ENCODE measurements at places on chromosomes 3 and 15.

DNA sequence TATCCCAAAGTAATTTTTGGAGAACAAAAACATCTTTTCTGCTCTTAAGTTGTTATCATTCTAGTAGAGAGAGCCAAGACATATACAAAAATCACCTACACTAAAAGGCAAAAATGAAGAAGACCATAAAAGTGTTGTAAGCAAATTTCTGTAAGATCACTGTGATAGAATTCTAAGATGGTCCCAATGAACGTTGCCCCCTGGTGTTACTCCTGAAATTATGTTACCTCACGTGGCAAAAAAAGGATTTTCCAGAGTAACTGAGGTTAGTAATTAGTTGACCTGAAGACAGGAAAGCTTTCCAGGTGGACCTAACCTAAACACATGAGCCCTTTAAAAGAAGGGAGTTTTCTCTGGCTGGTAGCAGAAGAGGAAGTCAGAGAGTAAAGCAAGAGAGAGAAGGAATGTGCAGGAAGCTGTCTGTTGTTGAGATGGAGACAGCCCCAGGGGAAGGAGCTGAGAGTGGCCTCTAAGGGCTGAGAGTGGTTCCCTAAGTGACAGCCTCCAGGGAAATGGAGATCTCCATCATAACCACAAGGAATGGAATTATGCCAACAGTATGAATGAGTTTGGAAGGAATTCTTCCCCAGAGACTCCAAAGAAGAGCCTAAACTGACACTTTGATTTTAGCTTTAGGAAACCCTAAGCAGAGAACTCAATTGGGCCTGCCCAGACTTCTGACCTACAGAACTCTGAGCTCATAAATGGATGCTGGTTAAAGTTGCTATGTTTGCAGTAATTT is 205.9 kb downstream of the CD47 start:
- DNase-seq, result no peak

- no peak for DNase-seq
These were observed 891 bp downstream of the NXPE3 start for GRCh38 chr3:101779822-101780381.

- no peak for DNase-seq
These were observed 142.8 kb downstream of the POLR2M start for GRCh38 chr15:57849317-57849716.

DNA sequence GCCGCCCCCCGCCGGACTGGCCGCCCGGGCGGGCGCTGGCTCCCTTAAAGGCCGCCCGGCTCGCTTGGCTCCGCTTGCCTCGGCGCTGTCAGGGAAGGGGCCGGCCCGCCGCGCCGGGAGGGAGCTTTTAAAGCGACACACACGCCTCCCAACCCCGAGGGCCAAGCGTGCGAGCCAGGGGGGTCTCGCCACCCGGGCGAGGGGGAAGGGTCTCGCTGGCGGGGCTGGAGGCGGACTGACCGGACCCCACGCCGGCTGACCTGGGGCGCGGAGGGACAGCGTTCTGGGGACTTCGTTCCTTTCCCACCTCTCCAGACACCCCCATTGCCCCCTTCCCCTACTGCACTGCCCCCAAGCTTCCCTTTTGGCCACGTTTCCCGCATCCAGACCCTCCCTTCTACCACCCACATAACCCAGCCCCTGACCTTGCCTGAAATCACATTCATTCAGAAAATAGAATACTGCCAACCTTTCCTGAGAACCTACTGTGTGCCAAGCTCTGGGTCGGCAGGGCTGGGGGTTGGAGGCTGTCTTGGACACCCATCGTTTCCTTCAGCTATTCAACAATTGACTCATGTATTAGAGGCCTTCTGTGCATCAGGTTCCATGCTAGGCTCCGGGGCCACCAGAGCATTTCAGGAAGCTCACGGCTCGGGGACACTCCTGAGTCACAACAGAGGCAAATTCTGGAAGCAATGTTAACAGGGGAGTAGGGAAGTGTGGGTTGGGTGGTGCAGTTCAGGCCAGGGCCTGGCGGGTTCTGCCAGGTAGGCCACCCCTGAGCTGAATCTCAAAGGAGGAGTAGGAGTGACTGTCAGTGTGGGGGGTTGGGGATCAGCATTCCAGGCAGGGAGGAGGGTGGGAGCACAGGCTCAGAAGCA is at the start of gene INSYN1:
Gene INSYN1, minus strand, starts transcription at position 102 of the 881 bp plus-strand sequence. CDS start 2,221 bp downstream, outside the sequence.
- DNase-seq, result no peak

DNA sequence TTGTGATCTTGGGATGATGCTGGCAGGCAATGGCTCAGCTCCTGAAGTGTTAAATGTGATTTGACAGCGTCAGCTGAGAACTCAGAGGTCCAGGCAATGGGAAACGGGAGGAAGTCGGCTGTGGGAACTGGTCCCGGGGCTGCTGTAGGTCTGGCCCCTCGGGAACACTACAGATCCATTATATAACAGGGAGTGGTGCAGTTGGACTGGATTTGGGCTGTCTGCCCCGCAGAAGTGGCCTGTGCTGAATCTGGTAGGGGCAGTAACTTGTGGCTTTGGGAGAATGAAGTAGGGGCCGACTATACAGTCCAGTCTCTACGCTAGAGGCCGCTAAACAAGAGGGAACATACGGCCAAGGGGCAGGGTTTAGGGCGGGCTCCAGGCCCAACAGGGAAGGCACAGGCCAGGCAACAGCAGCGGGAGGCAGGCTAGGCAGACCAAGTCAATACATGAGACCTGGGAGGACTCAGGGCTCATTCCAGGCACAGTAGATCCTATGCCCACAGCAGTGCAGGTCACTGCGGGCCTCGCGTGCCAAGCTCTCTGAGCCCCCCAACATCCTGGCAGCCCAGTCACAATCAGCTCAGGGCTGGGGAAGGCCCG is 20.3 kb upstream of the IL16 start:
- DNase-seq, result no peak

DNA sequence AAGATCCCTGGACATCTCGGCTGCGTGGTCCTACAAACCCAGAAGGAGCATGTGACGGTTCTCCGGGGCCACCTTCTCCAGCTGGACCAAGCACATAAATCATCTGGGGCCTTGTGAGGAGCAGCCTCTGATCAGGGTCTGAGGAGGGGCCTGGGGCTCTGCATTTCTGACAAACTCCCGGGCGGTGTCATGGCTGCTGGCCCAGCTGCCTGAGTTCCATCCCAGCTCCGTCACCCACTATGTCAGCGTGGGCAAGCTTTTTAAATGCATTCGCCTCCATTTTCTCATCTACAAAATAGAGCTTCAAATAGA is 126.3 kb upstream of the MEF2A start:
- no peak for DNase-seq

- peak; percentile 47 for DNase-seq
These were observed 26.6 kb upstream of the SLMAP start for GRCh38 chr3:57729334-57730045.

- no peak for DNase-seq
These were observed 168.3 kb upstream of the ICE2 start for GRCh38 chr15:60647246-60647645.

- peak; percentile 64 for DNase-seq
These were observed 155.4 kb upstream of the CCDC54 start for GRCh38 chr3:107221856-107222255.

DNA sequence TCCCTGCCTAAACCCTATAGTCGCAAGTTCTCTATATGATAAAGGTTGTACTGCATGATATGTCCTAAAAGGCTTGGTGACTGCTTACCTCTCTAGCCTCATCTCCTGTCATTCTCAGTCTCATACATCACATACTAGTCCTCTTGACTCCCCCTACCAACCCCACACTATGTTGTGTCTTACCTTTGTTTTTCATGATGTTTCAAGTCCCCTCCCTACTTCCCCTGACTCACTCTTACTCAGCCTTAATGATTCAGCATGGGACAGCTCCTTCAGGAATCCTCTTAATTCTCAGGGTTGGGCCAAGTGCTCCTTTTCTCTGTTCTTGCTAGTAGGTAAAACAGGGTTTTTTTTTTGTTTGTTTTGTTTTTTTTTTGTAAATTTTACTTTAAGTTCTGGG is 49.6 kb downstream of the SLMAP start:
- peak; percentile 84 for DNase-seq

DNA sequence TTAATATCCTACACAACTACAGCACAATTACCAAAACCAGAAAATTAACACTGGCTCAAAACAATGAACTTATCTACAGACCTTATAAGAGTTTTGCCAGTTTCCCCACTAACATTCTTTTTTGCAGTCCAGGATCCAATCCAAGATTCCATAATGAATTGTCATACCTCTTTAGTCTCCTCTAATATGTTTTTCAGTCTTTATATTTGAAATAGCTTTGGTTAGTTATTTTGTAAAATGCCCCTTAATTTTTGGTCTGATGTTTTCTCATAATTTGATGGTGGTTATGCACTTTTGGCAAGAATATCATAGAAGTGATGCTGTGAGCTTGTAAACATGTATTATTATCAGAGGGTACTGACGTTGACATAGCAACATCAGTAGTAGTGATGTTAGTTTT is 124.3 kb downstream of the ISL2 start:
- DNase-seq, result no peak

DNA sequence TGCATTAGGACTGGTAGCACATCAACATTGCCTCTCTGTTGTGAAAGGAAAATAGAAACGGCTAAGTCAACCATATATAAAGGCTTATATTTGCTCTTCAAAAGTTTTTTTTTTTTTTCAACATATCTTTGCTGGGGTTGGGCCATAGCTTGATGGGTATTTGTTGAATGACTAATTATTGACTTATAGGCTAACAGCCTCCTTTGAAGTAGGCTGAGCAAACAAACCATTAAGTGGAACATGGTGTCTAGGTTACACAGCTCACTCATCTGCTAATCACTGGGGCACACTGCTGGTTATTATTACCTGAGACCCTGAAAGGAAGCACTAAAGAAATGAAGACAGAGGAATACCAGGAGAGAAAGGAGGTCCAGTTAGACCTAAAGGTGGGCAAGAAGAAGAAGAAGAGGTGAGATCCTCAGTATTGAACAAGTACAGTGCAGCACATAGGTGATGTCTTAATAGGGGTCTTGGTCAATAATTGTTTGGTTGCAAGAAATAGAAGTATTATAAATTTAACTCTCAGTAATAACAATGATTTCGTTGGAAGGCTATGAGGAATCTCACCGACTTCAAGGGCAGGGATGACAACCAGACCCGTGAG is 139.4 kb downstream of the RPLP1 start:
- no peak for DNase-seq

DNA sequence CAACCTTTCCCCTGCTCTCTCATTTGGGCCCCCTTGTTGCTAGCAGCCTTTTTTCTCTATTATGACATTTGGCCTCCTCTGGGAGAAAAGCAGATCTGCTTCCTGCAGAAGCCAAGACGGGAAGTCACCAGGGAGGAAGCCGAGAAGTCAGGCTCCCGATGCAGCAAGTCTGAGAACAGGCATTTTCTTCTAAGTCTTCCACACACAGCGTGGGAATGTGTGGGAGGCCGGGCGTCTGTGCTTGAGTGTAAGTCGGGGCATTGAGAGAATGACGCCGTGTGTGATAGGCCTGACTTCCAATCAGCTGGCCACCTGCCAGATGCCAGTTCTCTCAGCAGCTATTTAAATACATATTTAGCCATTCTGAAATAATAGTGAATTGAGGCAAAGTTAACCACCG is 75.8 kb upstream of the FAM98B start:
- DNase-seq, result no peak

DNA sequence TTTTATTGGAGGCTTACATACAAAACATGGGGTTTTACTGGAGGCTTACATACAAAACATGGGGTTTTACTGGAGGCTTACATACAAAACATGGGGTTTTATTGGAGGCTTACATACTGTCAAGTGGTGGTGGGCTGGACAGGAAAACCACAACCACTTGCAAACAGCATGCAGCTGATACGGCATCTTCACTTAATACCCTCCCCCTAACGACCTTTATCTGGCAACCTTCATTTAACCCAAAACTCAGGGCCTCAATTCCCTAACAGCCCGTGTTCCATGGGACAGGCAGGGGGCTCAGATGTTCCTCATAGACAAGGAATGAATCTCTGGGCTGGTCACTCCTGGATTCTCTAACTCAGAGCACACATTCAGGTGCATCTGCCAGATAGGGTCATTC is 137.1 kb downstream of the CD47 start:
- no peak for DNase-seq

GRCh38 chr3:169627073-169627472 is 36.4 kb downstream of the MECOM start:
- no peak for DNase-seq

DNA sequence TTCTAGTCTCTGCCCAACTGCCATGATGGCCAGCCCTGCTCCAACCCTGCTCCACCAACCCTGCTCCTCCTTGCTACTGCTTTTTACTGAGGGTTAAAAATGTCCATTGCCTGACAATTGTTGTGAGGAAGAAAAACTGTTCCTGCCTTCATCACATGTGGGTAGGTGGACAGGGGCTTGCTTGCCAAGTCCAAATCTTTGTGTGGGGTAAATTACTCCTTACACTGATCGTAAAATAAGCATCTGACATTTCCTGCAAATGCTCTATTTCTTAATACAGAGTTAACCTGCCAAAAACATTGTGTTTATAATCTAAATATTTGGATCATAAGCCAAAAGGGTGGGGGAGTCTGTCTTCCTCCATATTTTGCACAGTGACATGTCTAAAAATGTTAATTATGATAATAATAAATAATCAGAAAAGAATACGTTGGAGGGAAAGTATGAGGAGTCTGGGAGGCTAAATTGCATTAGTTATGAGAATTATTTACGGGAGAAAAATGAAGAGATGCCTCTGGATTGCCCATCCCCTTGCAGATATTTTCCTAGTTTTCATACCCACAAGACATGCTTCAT is 242.5 kb upstream of the TBL1XR1 start:
- DNase-seq, result no peak

- no peak for DNase-seq
These were observed 5.3 kb downstream of the EDEM1 start for GRCh38 chr3:5192571-5193365.

- no peak for DNase-seq
These were observed 138.5 kb downstream of the ZNF621 start for GRCh38 chr3:40663280-40663679.

- DNase-seq, result peak; percentile 92
These were observed 120.1 kb downstream of the LIPC start for GRCh38 chr15:58551764-58552504.

DNA sequence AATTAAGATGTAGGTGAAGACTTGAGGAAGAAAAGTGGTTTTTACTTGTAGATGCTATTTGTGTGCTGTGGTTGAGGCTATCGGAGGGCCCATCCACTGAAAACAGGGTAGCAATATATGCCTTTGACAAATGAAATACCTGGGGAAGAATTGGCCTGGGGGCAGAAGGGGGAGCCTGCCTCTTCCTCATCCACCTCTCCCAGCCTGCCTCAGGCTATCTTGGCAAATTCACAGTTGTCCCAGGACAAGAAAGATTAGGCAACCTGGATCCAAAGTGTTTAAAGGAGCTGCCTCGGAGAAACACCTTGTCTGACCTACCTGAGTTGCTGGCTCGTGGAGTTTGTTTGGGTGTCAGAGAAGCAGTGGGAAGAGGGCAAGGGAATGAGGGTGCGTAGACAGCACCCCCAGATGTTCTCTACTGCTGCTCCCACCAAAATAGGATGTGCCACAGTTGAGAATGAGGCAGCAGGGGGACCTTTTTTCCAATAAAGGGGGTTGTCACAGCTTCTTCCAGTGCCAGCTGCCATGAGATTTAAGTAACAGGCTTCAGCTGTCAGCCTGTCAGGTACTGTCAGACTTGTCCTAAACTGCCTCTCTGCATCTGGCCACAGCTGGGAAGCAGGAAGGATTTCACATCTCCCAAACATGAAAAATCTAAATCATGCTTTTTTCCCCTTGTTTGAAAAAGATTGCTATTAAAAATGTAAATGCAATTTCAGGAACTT is 9.2 kb downstream of the PLEKHO2 start:
- DNase-seq, result no peak

GRCh38 chr3:64936556-64936955 is 248.8 kb upstream of the ADAMTS9 start:
- no peak for DNase-seq

All from PC-9 (cell line).